Upper lobe of right lung (tissue), 1 donor: ENCODE measurements at places on chromosomes 7 and 10. TPM values are rescaled to one million over a fixed set of nuclear protein-coding genes. Genes with fewer than 3 reads are reported as not detected.

- DNase-seq, result no peak
Observed at GRCh38 chr7:77348371-77348813, 67.8 kb downstream of the GSAP start.

DNA sequence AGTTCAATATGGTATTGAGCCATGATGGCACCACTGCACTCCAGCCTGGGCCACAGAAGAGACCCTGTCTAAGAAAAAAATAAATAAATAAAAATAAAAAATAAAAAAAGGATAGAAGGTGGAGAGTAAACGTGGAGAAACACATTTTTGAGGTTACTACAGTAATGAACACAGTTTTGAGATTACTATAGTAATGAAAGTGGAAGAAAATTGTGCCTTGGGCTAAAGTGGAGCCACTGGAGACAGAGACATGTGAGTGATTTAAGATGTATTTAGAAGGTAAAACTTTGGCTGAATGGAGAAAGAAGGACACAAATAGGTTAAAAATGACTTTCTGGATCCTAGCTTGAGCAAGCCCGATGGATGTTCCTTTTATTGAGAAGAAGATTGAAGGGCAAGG lies 76.8 kb downstream of the HGF start:
- DNase-seq, result no peak

DNA sequence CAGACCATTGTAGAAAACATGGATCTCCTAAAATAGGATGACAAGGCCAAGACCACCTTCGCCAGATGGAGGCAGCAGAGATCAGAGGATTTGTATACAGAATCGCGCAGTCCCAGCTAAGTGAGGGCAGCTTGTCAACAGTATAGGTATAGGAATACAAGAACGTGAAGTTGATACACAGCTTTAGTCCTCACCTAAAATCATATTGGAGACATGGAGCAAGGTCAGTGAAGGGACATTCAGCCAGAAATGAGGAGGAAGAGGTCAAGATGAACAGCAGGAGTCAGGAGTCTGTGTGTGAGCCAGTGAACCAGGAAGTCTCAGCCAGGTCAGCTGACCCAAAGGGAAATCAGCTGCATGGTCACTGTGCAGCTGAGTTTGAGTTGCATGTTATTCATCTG lies 263.4 kb upstream of the PRKCQ start:
- no peak for DNase-seq

GRCh38 chr10:7230951-7231350 lies 179.9 kb downstream of the SFMBT2 start:
- DNase-seq, result no peak

DNA sequence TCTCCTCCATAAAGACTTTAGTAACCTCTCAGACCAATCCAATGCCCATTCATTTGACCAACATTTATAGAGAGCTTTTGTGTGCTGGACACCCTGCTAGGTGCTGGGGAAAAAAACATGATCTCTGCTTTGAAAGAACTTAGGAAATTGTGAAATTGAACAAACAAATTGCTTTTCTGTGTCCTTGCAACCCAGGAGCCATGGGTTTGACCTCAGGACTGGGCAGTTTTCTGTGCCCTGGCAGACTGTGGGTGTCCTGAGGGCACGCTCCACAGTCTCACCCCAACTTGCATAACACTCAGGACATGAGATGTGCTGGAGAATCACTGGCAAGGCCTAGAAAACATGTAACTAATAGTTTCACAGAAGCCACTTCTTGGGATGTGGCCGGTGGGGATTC lies 429.1 kb upstream of the ZMIZ1 start:
- DNase-seq, result no peak

- no peak for DNase-seq
Observed at GRCh38 chr10:128530946-128531345, 404.7 kb upstream of the MKI67 start.

DNA sequence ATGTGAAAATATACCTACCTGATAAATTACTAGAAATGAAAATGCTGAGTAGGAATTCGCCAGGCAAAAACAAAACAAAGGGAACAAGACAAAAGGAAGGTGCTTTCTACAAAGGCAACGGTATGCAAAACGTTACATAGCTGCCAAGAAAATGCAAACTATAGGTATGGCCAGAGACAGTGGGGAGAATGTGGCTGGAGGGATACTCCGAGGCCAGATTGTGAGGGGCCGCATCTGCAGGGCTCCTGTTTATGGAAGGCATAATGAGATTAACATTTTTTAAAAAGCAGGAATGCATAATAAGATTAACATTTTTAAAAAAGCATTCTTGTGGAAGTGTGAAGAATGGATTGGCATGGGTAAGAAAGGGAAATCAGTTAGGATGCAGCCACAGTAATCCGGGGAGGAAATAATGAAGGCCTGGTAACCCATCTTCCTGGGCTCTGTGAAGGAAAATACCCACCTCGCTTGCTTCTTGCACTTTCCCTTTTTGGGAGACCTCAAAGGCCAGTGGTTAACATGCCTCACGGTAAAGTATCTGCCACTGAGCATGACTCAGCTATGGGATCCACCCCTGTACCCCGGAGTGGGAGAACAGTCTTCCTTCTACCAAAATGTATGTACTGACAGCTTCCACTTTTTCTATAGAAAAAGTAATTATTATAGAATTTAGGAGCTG lies 145.8 kb upstream of the LRRN3 start:
- DNase-seq, result no peak

GRCh38 chr10:132461683-132462231 lies 64.8 kb downstream of the PWWP2B start:
- DNase-seq, result no peak

CD36 gene
- 115 TPM for total RNA-seq

CPED1 gene
- total RNA-seq, result 39.2 TPM

TBX20 gene
- not detected for total RNA-seq
